ENCODE measurements at places on chromosomes 5 and 9.

DNA sequence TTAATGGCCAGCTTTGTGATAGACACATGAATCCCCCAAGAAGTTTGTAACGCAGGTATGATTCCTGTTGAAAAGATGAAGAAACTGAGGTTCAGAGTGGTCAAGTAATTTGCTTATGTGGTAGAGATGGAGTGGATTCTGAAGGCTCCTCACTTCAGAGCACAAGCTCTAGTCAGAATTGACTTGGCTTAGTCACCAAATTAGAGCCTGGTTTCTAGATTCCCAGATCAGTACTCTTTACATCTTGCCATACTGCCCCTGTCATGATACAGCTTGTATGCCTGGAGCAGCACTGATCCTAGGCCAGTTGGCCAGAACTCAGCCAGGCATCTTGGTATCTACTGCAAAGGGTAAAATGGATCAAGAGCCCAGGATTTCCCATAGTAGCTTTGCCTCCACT, 284.4 kb upstream of the RFX3 start:
- no peak for DNase-seq

GRCh38 chr9:113056191-113057106, at the start of gene ZFP37:
TSS of gene ZFP37 (minus strand) at chr9:113056724. CDS start at chr9:113056688, 36 bp downstream.
- peak; percentile 67 for DNase-seq

- DNase-seq = no peak
Measured at GRCh38 chr5:177484902-177485549, 11.6 kb upstream of the DBN1 start.

- no peak for DNase-seq
Measured at GRCh38 chr5:67802766-67803165, 412.8 kb upstream of the PIK3R1 start.

- DNase-seq = no peak
Measured at GRCh38 chr5:172276214-172276613, 7.3 kb downstream of the UBTD2 start.

DNA sequence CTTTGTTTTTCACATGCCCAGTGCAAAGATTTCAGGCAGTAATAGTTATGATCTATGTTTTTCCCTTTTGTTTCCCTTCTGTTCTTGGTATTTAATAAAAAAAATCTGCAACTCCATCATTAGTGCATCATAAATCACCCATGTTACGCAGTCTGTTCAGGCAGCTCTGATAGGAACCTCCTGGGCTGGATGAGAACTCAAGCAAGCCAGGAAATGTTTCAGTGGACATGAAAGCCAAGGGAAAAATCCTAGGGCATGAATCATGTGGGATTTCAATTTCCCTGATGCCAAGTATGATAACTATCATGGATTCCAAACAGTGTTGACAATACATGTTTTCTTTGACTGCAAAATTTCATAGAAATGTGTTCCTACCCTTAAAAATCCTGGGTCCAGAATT, 119.7 kb upstream of the TARS1 start:
- DNase-seq = no peak

DNA sequence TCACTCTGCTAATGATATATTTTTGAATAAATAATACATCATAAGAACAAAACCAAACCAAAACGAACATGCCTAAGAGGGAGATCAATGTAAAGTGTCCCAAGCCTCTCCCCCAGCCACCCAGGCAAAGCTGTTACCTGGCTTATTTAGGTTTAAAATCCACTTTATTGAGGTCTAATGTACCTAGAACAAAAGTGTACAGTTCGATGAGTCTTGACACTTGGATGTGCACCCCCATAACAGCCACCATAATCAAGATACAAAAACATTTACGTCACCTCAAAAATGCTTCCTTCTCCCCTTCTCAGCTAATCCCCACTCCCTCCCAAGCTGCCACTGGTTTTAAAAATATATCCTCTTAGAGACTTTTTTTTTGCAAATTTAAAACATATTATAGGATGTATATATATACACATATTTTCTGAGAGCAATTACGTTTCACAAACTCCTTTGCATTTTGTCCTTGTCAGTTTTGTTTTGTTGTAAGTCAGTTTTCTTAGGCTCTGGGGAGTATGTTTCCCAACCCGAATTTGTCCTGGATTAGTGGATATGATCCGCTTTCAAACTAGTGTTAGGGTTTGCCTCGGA, 8.3 kb upstream of the NKX2-5 start:
- DNase-seq = no peak

DNA sequence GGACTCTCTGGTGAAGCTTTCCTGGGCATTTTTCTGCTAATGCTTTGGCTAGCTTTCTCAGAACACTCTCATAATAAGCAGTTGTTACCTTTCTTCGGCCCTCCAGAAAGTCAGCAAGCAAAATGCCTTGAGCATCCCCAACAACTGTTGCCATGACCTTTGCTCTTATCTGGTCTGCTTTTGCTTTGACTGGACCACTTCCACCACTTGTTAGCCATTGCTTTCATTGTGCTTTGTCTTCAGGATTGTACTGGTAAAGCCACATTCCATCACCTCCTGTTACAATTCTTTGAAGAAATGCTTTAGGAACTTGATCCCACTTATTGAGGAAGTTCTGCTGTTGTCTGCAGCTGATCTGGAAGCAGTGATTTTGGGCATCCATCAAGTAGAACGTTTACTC, 35.7 kb downstream of the RAD50 start:
- no peak for DNase-seq

DNA sequence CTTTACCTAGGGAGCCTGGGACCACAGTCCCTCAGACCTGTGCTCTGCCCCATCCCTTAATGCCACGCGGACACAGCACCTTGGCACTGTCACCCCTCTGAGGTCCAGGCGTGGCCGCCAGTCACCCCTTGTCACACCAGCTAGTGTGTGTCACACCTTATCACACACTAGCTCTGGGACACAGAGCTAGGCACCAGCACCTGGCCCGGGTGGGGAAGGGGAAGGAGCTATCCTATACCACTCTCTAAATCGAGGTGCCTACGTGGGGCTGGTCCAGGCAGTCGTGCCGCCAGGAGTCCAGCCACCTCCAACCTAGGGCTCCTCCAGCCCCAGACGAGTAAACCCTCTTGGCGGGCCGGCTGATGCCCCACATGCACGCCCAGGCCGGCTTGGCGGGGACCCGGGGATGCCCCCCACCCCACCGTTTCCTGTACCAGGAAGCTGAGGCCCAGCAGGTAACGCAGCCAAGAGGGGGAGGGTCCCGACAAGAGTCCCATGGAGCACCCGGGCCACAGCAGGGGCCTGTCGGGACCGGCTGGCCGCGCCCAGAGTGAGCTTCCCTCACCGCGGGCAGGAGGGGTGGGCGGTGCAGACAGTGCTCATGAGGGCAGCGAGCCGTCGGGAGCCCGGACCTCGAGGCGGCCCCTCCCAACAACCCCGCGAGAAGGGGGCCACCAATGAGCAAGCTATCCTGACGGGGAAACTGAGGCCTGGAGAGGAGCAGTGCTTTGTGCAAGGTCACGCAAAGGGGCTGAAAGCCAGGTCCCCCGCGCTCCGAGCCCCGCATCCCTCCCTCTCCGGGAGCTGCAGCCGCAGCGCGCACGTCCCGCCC, 550 bp downstream of the CORO2A start:
- DNase-seq = peak; percentile 23

DNA sequence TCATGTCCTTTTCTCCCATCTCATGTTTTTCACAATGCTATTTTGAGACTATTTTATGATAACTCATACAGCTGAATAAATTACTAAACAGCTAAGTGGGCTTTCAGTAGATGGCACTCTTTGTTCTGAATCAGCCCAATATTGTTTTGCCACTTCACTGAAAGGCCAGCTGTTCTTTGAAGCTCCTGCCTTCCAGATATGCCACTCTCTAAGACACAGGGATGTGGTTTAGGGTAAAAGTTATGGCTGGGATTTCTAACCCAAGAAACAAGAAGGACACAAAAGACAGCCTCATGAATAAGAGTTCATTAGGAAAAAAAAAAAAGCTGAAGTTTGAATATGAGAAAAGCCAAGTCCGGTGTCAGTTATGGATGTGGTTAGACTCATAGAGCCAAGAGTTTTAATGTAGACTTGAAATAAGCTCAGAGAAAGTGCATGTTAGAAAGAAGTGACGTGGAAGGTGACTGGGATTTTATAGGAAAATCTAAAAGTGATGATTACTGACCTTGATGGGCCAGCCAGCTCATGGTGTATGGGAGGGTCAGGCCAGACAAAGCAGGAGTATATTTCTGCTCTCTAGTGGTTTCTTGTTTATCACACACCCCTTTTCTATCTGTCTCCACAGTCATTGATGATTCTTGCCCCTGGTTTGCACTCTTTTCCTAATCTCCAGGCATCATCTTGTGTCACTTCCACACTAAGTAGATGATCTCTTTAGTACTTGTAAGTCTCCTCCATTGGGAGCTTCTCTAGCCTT, 488.5 kb downstream of the NR2F1-AS1 start:
- no peak for DNase-seq

- no peak for DNase-seq
Measured at GRCh38 chr9:83043597-83043996, 19.3 kb downstream of the RASEF start.

DNA sequence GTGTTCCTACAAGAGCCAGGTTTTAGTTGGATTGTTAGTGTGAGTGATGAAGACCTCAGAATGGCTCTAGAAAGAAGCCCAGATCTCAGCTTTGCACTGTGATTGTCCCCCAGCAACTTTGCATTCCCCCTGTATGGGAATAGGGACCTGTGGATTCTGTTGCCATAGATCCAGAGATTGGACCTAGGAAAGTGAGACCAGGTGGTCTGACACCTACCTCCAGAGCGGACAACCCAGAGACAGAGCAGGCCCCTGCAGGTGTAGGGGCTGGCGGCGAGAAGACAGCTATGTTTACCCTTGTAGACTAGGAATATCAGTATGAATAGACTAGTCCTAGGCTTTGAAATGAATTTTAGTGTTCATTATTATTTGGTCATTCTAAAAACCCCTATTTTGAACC, 53.6 kb downstream of the IRF1 start:
- DNase-seq = no peak

DNA sequence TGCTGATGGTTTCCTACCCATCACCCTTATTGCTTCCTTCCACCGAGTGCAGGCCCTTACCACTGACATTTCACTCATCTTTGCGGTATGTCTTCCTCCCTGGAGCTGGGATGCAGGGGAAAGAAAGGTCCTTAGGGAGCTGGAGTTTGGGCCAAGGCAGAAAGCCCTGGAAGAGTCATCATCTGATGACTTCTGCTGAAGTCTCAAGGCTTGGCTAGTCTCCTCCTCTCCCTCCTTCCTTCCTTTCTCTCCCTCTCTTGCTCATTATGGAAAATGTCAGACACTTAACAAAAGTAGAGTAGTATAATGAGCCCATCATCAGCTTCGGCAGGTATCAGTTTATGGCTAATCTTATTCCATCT, 40.0 kb downstream of the LARP1 start:
- no peak for DNase-seq

DNA sequence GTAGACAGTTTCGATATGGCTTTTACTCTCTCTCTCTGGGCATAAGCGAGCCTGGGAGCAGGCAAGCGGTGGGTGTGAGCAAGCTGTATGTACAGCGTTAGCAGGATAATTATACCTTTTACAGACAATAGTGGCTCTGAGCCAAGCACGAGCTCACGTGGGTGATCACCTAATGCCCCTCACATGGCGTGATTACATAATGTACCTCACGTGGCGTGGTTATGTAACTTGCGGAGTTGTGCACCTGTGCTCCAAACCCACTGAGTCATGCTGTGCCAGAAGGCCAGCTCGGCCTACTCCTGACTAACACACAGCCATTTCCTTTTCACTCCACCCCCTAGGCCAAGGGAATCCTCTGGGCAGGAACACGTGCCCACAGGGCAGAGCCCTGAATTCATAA, 797.2 kb downstream of the EFNA5 start:
- no peak for DNase-seq

- no peak for DNase-seq
Measured at GRCh38 chr9:75962013-75962661, 71.7 kb downstream of the PCSK5 start.

- no peak for DNase-seq
Measured at GRCh38 chr5:69134126-69134525, 32.8 kb upstream of the CCNB1 start.

- peak; percentile 72 for DNase-seq
Measured at GRCh38 chr9:96219026-96219899, 82.7 kb downstream of the HSD17B3 start.

GRCh38 chr5:97854871-97855762, 672.1 kb upstream of the RIOK2 start:
- no peak for DNase-seq
